Neural crest cell (in vitro differentiated cells): ENCODE measurements at places on chromosomes 5 and 9. TPM values are rescaled to one million over a fixed set of nuclear protein-coding genes. Genes with fewer than 3 reads are reported as not detected.

DNA sequence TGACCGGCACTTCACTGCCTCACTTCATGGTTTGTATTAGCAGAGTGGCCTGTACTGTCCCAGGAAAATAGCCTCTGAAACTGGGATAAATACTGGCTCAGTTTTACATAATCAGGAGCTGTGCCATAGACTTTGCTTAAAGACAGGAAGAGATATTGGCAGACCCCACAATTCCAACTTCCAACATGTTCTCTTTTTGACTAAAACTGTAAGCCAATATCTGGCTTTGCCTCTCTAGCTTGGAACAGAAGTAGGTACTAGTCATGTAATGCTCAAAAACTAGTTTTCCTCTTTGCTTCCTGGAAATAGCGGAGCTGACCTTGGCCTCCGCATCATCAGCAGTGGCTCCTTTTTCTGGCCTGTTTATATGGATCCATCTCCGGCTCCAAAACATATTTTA lies 276.9 kb downstream of the CDH9 start:
- DNase-seq: no peak

DNA sequence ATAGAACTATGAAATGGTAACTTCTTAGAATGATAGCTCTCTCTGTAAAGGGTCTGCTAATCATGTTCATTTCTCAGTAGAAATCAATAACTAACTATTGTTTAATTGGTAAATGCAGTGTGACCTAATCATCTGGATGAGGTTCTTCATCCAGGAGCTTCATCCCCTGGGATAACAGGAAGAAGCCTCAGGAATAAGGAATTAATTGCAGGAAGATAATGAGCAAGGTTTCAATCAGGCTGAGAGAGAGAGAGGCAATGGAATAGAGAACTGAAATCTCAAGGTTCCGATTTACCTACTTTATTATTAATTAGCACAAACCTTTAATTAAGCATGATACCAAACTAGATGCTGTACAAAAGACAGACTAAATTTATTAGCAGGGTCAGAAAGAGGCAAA lies 499.7 kb downstream of the MAT2B start:
- DNase-seq: no peak

GEMIN5 gene
- total RNA-seq: 34.3 and 35.3 TPM in 2 replicates

TMOD1 gene
- 0.23 and 0.77 TPM in 2 replicates for total RNA-seq
